Fibroblast of lung (primary cell): ENCODE measurements at places on chromosomes 5 and 9.

DNA sequence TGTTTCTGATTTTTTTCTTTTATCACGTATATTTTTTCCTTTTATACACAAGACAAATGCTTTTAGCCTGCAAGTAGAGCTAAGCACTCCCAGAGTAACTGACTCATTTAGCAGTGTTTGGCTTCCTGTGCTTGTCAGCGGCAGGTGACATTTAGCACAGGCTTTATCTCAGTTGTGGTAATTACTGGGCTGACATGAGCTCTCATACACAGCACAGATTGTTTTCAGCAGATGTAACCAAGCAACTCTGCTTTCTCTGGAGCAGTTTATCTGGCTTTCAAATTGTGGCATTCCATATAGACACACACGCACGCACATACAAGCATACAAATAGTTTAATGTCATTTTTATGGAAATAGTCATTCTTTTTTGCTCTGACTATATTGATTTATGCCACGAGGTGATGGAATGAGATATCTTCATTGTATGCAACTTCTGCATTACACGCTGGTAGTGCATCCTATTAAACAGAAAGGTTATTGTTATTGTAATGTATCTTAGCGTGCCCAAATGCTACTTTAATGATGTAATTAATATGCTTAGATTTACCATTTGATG is 379.0 kb upstream of the GRAMD2B start:
- peak; percentile 96 for DNase-seq

GRCh38 chr5:38551030-38552017 is 5.1 kb downstream of the LIFR start:
- DNase-seq = peak; percentile 60

DNA sequence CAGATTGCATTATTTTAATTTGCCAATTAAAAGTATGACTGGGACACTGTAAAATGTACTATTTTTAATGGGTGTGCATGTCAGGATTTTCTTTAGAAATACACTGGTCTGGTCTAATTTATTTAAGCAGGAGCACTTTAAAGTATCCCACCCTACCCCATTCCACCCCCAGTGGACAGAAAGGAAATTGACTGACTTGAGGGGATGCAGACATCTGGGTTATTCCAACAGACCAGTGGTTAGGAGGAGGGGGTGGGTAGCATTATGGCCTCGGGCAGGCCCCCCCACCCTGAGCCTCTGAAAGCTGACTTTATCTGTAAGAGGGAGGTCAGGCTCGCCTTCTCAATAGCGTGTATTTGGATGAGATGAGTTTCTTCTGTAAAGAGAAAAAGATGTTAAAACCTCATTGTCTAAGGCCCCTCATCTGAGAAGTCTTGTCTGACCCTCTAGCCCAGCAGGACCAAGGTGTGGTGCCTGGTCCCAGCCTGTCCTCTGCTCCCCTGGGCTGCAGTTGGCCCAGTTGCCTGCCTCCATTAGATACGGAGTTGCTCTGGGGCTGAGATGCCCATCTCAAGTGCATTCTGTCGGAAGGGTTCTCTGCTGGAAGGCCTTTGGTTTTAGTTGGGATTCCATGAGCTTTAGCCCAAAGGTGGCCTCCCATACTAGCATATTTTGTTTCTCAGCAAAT is 4.4 kb downstream of the HNRNPAB start:
- DNase-seq = no peak

DNA sequence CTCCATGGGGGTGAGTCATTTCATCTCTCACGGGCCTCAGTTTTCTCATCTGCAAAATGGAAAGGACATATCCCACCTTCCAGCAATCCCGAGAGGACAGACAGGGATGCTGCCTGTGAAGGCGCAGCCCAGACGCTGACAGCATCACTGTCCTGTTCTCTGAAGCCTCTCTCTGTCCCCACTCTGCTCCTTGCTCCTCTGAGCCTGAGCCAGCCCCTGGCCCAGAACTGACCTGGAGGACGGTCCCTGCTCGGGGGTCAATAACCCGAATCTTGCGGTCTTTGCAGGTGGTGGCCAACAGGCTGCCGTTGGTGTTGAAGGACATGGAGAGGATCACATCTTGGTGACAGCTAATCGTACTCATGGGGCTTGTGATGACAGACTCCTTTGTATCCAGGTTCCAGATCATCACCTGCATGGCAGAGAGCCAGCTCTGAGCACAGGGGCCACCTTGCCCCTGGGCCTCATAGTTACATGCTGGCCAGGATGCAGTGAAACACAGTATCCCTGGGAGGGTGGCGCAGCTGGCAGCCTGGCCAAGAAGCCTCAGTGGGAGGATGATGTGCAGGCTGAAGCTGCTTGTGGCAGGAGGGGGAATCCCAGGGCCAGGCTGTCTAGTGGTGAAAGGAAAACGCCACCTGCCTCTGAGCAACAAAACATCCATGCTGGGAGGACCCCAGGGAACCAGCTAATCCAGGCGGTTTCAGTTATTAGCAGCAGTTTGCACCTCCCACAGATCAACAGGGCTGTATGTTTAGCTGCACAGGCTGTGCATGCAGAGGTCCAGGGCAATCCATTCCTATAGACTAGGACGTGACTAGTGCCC is 14.0 kb upstream of the TRIM14 start:
- no peak for DNase-seq

DNA sequence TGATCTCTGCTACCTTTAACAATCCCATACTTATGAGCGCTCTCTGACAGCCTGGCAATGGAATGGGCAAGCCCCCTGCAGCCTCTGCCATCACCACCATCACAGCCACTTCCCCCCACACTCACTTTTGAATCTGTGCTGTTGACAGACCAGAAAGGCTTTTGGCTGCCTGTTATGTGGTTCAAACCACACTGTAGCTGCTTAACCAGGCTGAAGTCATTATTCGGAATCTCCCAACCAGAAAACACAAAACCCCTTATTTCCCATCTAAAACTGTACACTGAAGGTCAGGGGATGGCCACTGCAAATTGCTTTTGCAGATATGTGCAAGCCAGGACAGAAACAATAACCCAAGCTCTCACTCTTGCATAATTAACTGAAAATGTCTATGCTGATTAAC is 35.8 kb downstream of the PTCH1 start:
- peak; percentile 45 for DNase-seq

DNA sequence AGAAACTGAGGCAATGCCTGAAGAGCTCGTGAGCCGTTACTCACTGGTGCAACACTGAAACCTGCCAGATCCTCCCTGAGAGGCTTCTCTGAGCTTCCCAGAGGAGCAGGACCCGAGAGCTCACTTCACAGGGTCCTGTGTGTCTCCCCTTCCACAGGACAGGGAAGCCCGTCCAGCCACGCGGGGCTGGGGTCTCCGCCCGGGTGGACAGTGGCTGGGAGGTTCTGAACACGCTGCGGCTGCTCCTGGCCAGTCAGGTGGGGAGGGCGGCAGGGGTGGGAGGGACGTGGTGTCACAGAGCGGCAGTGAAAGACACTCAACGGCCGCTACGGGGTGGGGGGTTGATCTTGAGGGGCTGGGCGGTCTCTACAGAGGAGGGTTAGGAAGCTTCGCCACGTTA is 290 bp upstream of the ZDHHC11 start:
- no peak for DNase-seq

- DNase-seq = peak; percentile 92
Measured at GRCh38 chr5:154220625-154221024, 30.1 kb downstream of the GALNT10 start.

- no peak for DNase-seq
Measured at GRCh38 chr5:72237415-72237814, 82.6 kb downstream of the MRPS27 start.

DNA sequence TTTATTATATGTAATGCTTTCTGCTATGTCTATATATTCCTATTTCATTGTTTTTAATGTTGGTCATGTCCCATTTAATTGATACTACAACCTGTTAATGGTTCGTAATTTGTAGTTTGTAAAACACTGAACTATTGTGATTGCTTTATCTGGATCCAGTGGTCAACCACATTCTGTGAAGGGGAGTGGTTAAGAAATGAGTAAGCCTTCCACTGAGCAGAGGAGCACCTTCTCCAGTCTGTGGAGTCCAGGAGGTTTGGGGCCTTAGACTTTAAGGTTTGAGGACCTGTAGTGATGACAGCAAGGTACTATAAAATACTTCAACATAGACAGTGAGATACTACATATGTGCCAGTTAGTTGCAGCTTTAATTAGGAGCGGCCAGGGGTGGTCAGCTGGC is 67.7 kb upstream of the RAD23B start:
- DNase-seq = no peak

DNA sequence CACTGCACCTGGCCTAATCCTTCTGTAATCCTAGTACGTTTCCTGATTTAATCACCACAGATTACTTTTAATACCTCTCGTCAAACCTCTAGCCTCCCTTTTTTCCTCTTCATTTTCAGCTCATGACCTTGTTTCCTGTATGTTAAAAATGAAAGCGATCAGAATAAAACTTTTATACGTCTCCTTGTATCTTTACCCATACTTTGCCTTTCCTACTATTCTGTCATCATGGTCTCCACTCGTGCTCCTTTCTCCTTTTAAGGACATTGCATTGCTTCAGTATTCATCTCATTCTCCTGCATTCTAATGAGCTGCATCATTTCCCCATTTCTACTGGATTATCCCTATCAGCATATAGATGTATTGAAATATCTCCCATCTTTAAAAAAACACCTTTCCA is 8.5 kb downstream of the CDC42SE2 start:
- DNase-seq = peak; percentile 36

DNA sequence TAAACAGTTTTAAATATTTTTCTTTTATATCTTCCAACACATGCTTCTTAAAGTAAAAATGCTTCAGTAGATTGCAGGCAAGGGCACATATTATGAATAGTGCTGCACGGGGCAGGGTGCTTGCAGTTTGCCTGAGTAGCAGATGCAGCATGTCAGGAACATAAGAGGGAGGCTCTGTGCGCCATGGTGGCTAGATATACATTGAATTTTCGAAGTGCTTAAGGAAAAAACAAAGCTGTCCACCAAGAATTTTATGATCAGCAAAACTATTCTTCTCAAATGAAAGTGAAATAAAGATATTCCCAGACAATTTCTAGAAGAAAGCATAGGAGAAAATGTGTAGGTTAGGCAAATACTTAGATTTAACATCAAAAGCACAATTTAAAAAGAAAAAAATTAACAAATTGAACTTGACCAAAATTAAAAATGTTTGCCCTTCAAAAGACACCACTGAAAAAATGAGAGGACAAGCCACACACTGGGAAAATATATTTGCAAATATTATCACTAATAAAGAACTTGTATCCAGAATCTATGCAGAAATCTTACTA is 213.2 kb downstream of the NR3C1 start:
- DNase-seq = no peak

DNA sequence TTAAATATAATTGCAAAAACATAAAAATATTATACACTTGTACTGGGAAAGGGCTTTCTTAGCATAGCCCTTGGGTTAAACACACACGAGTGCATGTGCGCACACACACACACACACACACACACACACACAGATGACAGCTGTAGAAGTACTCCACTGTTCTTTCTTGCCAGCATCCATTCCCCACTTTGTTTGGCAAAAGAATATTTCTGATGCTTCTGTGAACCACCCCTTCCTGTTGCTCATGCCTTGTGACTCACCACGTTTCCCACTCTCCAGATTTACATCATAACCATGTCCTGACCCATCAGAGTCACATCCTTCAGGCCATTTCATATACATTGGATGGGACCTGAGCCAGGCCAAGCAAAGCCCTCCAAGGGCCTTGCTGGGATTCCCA is 280.1 kb downstream of the DNAH5 start:
- peak; percentile 30 for DNase-seq

DNA sequence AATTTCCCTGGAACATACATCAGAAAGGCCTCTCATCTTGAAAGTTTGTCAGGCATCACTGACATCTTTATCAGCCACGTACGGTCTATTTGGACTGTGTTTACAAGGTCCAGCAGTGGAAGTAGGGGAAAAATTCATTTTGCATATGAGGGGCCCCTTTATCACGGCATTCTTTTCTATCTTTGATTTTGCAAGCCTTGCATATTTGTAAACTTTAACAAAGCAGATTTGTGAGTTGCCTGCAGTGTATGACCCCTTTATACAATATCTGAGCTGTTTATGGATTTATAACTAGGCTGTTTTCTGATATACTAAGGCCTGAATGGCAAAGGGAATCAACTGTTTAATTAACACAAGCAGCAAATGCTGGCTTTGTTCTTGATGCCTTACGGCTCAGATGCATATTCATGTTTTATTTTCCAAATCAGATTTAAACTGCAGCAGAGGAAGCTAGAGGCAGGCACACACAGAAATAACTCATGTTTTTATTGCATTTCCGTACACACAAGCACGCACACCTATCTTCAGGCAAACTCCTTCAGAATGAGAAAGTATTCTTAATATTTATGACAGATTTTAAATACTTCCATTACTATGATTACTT is 61.1 kb downstream of the CD180 start:
- no peak for DNase-seq

DNA sequence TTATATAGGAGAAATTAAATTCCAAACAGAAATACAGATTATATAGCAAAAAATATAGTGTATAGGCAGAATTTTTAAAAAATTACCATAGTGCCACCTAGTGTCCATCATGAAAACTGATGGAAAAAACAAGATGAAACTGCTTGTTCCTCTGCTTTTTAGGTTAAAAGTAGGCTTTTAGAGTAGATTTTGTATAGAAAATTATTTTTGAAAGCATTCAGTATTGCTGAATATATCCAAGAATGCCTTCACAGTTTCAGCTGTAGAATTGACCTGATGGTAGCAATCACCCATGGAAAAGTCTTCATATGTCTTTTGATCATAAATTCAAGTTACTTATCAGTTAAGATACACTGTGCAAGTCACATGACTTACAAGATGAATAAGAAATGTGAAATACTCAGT is 19.7 kb downstream of the RIOK2 start:
- peak; percentile 54 for DNase-seq

GRCh38 chr5:73490088-73490487 is 8.2 kb upstream of the BTF3 start:
- DNase-seq = no peak

DNA sequence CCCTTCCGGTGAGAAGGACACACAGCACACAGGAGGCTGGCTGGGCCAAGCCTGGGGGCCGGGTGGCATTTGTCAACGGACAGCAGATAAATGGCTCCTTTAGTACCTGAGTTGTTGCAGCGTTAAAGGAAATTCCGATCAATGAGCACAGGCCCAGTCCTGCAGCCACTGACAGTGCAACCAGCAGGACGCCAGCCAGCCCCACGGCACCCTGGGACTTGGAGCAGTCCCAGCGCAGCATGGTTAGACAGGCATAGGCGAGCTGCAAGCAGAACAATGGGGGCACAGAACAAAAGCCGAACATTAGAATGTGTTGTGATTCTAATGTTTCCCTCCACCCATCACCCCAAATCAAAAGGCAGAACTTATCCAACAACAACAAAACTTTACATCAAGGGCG is 39.3 kb downstream of the PTCH1 start:
- no peak for DNase-seq

GRCh38 chr5:103667068-103667467 is 104.5 kb upstream of the NUDT12 start:
- DNase-seq = peak; percentile 34

GRCh38 chr5:176658817-176659511 is 11.7 kb downstream of the TSPAN17 start:
- DNase-seq = peak; percentile 19

DNA sequence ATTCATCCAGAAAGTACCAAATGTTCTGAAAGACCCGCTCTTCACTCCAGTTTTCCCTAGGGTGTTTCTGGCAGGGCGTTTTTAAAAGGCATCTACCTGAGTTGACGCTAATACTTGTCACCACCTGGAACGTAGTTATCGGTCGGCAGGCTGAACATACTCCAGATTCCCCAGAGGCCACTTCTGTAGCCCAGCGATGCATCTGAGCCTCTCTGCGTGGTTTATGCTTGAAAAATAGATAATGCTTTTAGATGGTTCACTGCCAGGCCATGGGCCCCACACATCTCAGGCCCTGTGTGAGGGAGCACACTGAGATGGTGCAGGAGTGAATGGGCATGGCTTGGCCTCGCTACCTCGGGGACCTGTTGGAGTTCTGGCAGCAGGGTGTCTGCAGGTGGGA is 33.0 kb upstream of the NCS1 start:
- DNase-seq = no peak
